Activated effector memory CD4-positive, alpha-beta T cell treated with Interleukin-2 at 50 U/mL for 16 hours (primary cell): ENCODE measurements at places on chromosomes 7 and 10.

GRCh38 chr7:123598657-123599056 is 3.0 kb upstream of the ASB15 start:
- no peak for DNase-seq

- no peak for DNase-seq
These were observed 160.5 kb downstream of the ADAM12 start for GRCh38 chr10:126227762-126228134.

DNA sequence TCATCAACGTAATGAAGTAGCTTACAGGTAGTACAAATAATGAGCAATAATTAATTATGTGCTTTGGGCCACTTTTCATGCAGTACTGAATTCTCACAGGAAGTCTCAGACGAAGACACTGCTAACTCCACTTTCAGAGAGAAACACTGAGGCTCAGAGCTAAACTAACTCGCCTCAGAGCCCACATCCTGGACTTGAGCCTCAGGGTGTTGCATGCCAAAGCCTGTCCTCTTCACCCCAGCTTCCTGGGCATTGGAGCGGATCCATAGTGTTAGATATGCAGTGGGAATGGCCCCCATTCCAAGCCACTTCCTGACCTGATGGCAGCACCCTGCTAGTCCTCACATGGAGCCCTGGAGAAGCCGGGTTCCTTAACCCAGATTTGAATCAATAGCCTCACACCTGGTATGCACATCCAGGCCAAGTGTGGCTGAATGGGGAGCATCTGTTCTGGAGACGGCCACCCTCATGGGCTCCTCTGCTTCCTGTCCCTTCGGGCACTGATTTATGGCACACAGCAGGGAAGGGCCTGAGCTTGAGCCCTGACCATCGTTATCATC is 265.1 kb upstream of the ZNF32 start:
- no peak for DNase-seq

GRCh38 chr10:108422286-108422685 is 1257.8 kb upstream of the SORCS1 start:
- DNase-seq: no peak

DNA sequence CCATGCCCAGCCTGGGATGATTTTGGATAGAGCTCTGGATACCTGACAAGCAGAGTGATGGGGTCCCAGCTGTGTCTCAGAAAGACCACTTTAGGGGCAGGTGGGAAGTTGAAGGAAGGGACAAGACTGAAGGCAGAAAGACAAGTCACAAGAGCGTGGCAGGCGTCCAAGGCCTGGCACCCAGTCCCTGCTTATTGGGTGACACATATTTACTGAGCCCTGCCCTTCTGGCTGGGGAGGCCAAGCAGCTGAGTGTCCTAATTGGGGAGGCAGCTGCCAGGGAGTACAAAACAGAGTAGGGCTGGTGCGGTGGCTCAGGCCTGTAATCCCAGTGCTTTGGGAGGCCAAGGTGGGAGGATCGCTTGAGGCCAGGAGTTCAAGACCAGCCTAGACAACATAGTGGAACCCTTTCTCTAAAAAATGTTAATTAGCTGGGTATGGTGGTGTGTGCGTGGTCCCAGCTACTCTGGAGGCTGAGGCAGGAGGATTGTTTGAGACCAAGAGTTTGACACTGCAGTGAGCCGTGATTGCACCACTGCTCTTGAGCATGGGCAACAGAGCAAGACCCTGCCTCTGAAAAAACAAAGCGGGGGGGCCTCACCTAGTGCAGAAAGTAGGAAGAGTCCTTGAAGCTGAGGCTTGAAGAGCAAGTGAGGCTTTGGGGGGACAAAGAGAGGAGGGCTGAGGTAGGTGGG is 53.0 kb upstream of the GTF2I start:
- no peak for DNase-seq

DNA sequence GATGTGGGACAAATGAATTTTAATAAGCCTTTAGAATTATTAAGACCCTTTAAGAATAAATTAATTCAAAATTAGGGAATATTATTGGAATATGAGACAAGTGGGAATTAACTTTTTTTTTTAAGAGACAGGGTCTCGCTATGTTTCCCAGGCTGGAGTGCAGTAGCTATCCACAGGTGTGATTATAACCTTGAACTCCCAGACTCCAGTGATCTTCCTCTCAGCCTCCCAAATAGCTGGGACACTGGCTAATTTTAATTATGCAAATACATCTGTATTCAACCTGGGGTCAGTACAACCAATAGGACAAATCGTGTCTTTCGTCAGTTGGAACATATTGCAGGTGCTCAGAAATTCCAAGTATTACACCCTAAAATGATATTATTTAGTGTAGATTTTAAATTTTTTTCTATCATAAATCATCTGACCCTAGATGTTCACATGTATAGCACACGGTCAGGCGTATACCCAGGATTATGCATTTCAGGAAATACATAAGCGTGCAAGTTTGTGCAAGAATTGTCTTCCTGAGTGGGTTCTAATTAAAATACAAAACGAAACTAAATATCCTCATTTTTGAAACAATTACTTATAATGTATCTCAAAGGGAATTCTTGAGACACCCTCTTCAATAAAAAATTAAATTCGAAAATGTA is 1.2 kb downstream of the NT5C3A start:
- DNase-seq: no peak

DNA sequence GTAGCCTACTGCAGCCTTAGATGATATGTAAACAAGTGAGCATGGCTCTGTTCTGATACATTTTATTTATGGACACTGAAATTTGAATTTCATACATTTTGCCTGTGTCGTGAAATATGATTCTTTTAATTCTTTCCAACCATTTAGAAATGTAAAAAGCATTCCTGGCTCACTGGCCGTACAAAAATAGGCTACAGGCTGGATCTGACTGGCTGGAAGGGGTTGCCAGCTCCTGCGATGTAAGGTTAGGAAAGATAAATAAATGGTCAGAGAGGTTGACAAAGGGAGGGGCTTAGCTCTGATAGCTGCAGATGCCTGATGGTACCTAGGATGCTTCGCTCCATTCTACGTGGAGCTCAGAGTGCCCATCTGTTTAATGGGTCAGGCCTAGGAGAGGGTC is 3.4 kb downstream of the ADCYAP1R1 start:
- DNase-seq: no peak

- no peak for DNase-seq
These were observed 100.5 kb upstream of the ZNF32 start for GRCh38 chr10:43749145-43749576.

- no peak for DNase-seq
These were observed 182.7 kb downstream of the CCSER2 start for GRCh38 chr10:84511106-84511505.

- DNase-seq: no peak
These were observed 16.4 kb upstream of the PDSS1 start for GRCh38 chr10:26681076-26681475.

DNA sequence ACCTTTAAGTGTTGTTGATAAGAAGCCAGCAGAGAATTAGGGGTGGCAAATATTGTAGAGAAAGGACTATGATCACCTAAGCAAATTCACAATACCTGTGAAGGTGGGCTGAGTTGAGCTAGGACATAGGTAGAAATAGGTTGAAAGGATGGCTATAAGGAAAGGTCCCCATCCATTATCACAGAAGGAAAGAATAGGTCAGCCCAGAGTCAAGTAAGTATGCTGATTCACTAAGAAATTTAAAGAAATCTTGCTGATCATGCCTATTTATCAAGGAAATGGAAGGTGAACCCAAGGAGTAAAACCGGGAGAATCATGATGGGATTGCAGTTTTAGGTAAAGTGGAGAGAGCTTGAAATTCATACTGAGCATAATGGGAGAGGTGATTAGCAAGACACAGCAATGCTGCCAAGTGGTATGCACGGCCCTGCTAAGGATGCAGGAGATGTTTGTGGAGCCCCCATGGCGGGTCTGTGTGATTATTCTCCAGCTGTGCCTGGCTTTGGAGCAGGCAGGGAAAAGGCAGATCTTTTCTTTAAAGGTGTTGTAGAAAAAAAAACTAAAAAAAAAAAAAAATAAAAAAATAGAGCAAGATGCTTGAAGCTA is 399.4 kb downstream of the PLXDC2 start:
- no peak for DNase-seq

DNA sequence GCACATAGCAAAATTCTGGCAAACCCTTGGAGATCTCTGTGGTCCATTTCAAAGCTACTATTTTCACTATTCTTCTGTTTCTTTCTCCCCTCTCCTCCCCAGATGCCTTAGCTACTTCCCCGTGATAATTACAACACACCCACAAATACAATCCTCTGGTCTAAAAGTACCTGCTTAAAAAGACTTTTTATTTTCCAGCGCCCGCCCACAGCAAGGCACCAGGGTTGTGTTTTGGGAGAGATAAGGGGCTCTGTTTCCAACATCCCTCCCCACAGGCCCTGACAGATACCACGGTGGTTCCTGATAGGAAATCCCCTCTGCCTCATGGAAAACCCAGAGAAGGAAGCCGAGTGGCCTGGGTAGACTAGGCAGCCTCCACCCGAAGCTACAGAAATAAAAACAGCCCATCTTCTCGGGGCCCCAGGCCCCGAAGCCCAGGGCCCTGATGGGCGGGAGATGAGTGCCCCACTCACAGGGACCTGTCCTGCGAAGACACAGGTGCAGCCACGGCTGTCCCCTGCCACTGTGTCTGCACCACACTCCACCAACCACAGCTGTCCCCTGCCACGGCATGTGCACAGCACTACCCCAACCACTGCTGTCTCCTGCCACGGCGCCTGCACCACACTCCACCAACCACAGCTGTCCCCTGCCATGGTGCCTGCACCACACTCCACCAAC is 19.7 kb downstream of the CALML5 start:
- DNase-seq: no peak

DNA sequence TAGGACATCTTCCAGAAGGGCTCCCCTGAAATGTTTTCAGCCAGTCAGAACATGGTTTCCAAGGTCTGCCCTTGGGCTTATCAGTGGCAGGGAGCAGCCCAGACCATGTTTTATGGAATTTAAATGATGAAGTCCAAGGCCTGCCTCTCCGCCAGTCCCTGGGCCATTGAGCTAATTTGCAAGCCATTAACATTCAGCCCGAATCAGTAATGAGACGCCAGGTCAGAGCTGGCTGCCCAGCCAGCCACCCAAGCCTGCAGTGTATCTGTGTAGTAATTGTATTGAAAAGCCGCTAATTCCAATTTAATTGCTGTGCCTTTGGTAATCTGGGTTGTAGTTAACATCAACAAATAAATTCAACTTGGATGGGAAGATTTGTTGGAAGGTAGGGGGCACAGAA is 131.4 kb downstream of the PAXIP1 start:
- DNase-seq: no peak

GRCh38 chr7:132683896-132684690 is 107.8 kb upstream of the PLXNA4 start:
- no peak for DNase-seq

- DNase-seq: no peak
These were observed 4.5 kb upstream of the NRG3 start for GRCh38 chr10:81870472-81870871.

- DNase-seq: no peak
These were observed 6.0 kb upstream of the CFAP46 start for GRCh38 chr10:132948351-132948750.

- DNase-seq: no peak
These were observed 55.0 kb downstream of the COL13A1 start for GRCh38 chr10:69856601-69857166.

GRCh38 chr7:90832726-90833125 is 236.6 kb downstream of the CDK14 start:
- no peak for DNase-seq

GRCh38 chr10:88088441-88089340 is 225.3 kb downstream of the PTEN start:
- no peak for DNase-seq

DNA sequence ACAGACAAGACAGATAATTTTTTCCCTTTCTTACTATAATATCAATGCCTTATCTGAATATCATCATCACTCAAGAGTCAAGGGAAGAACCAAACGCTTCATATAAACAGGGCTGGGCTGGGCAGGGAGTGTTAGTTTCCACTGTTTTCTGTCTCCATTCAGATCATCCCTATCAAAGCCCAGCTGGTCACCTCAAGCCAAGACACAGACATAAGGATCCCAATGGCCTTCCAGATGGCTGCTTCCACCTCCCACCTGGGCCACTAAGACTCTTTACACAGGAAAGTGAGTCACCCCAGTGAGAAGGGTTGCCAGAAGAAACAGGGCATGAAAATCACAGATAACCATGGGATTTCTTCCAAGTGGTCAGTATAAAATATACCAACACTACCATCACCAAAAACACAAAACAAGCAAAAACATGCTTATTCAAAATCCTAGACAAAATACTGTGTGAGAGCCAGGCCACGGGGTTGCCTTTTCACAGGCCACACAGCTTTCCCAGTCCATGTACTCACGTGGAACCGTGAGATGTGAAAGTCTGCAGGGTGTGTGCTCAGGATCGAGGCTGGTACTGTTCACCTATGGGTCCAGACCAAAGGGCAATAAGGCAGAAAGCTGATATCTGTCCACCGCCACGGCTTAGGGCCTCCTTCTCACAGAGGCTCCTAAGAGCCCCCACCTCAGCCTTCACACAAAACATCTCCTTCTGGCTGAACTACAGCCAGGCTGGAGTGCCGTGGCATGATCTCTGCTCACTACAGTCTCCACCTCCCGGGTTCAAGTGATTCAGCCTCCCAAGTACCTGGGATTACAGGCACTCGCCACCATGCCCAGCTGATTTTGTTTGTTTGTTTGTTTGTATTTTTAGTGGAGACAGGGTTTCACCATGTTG is 5.7 kb downstream of the PRSS1 start:
- DNase-seq: no peak

GRCh38 chr7:98949336-98950044 is 71.2 kb downstream of the TRRAP start:
- DNase-seq: no peak
